Mammary epithelial cell (primary cell): ENCODE measurements at places on chromosomes 5 and 9.

- no peak for DNase-seq
Measured at GRCh38 chr5:126280343-126280742, 142.9 kb upstream of the GRAMD2B start.

- DNase-seq = peak; percentile 4
Measured at GRCh38 chr5:133627180-133627579, 14.8 kb upstream of the FSTL4 start.

DNA sequence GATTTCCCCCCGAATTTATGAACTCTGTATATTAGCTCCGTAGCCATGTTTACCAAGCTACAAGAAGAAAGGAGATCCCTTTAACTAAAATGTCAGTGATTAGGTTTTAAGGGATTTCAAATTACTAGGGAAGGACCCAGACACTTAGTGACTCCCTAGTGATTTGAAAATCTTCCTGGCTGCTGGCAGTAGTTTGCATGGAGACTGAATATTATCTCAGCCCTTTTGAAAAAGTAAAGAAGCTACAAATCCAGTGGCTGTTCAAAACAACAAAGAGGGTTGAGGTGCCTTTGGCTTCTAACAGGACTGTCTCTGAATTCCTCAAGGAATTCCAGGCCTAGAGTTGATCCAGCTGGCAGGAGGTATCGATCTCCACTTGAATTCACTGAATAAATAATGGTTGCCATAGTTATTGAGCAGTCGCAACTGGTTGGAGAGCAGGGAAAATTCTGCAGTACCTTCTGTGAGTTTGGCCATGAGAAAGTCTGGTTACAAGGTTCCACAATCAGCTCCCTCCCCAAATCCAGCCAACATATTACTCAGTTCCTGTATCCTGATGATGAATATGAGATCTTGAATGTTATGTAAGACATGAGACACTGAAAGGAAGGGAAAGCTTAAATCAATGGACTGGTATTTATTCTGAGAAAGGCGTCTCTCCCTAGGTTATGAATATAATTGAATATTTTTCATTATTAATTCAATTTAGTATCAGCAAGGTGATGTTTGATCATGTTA, 37.7 kb downstream of the NR4A3 start:
- DNase-seq = peak; percentile 28

DNA sequence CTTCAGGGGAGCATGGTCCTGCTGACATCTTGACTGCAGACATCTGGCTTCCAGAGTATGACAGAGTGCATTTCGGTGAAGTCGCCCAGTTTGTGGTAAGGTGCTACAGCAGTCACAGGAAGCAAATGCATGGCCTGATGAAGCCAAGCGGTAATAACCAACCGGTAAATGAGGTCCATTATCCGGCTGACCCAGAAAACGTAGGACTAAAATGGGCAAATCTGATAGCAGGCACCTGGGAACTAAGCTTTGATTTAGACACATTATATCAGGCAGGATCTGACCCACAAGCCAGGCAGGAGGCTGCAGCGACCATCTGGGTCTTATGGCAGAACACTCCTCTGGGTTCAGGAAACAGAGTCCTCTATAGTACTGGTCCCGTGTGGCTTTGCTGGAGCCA, 454.6 kb downstream of the GADD45G start:
- DNase-seq = no peak

- peak; percentile 20 for DNase-seq
Measured at GRCh38 chr5:107615299-107615817, 55.4 kb downstream of the EFNA5 start.

DNA sequence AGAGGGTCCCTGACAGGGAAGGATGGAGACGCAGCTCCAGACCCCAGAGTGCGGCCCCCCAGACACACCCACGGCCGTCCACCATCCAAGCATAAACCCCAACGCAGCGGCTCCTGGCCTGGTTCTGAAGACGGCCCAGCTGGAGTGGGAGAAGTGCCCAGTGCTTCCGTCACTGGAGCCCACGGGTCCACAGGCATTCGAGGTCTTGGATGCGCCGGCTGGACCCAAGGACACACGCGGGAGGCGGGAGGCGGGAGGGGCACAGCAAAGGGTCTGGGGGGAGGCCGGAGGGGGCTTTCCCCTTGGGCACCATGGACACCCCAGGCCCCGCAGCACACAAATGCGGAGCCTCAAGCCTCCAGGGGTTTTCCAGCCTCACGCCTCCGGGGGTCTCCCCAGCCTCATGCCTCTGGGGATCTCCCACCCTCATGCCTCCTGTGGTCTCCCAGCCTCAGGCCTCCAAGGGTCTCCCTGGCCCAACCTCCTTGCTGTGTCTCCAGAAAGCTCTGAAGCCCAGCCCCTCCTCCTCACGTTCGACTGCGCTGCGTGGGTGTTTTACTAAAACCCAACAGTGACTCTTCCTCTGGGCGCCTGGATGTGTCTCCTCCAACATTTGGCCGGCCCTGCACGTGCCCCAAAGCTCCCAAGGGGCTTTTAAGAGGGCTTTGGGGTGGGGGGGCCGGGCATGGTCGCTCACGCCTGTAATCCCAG, 15.2 kb downstream of the EXD3 start:
- no peak for DNase-seq

GRCh38 chr5:59810041-59810440, 83.5 kb downstream of the PDE4D start:
- peak; percentile 40 for DNase-seq
